ENCODE measurements at places on chromosomes 3 and 15.

GRCh38 chr3:127639173-127640041, 10.4 kb downstream of the PODXL2 start:
- no peak for DNase-seq

DNA sequence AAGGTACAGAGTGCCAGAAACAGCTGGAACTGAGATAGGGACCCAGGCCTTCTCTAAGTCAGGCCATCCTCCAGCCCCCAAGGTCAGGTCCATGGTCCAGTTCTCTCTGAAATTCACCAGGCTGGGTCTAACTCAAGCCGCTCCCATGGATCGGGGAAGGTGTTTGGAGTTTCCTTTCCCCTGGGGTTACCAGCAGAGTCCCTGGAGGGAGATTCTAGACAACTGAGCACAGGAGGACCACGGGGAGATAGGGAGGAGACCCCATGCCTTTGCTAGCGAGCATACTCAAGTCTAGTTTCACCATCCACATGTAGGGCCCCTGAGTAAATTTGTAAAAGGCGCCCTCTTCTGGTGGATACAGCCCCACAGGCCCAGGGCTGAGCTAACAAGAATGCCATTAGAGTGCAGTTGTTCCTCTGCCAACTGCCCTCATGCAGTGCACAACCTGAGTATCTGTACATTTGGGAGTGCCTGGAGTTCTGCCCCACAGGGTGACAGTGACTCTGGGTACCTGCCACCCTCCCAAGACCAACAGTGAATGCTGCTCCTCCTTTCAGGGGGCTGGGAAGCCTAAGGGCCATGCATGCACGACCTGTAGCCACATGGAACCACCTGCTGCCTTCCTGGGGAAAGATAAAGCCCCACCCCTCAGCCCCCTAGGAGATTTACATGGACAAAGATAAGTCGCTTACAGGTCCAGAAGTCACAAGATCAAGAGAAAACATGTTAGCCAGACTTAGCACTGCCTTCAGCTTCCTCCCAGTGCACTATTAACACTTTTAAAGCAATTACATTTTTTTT, 89.0 kb downstream of the IQSEC1 start:
- peak; percentile 33 for DNase-seq

GRCh38 chr3:112744825-112745566, 101.7 kb downstream of the CD200R1L start:
- no peak for DNase-seq

DNA sequence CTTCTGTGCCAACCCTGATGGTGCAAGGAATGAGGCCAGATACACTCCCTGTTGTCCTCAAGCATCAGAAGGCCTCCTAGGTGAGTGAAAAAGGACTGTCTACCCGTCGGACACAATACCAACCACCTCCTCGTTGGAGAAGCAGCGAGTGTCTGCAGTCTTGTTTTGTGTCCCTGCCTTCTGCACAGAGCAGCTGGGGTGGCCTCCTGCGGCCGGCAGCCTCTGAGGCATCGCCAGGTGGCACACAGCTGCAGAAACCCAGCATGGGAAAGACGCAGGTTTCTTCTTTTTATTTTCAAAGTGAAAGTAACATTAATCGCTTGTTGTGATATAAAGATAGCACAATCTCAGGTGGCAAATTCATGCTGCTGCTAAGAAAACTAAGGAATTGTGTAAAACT, 509.9 kb downstream of the OCA2 start:
- DNase-seq, result no peak

DNA sequence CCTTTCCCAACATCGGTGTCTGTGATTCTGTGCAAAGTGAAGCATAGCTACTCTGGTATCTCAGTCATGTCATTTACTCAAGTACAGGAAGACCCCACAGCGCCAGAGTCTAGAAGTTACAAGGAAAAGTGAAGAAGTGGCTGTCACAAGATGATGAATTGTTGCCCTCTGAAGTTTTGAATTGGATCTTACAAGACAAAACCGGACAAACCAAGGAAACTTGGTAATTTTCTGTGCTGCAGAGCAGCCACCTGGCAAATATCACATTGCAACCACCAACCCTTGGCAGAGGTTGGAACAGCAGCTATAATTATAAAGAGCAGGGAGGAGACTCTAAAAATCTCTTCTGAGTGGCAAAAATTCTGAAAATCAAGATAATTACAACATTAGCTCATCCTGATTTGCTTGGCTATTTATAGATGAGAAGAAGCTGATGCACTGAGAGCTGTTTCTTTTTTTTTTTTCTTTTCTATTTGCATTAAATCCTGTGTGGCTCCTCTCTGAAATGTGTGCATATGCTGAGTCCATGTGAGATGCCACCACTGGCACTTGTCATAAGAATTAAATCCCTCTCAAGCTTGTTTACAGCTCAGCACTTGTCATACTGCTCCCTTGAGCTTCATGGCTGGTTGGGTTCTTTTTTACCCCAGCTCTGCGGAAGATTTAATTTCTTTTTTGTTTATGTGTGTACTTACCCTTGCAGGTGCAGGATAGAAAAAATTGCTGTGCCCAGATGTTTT, 68.0 kb upstream of the MNS1 start:
- no peak for DNase-seq

- no peak for DNase-seq
Measured at GRCh38 chr3:126452213-126452612, 23.5 kb downstream of the ZXDC start.

DNA sequence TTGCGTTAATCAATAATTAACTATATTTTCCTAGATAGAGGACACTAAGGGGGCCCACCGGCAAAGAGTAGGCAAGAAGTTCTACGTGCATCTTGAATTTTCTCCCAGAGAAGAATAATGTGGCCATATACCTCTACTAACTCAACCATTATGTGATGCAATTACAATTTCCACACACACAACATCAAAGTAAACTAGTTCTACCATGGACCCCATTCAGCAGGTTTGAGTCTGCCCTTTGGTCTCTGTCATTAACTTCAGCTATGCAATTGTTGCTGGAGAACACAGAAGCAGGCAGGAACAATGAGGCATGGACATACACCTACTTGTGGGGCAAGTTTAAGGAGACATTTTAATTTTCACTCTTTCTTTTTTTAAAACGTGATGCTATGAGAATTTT, 705.9 kb downstream of the PDCD6IP start:
- DNase-seq, result no peak

DNA sequence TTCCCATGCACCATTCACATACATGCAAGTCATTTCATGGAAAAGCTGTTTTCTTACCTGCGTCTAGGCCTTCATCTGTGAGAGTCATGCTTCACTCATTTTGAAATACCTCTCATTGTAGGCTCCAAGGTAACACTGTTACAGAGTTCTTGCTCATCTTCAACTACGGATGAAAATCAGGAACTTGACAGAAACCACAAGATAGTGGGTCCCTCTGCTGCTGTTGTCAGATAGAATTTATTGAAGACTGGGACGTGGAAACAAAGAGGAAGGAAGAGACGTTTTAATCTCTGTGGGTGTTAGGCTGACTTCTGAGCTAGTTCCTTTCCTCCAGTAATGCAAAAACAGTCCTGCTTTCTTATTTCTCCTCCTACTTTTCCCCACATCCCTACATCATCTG, at the start of gene P2RY14:
Gene P2RY14, minus strand, starts transcription at position 313 of the 400 bp plus-strand sequence. CDS start 64,226 bp downstream, outside the sequence.
- no peak for DNase-seq

DNA sequence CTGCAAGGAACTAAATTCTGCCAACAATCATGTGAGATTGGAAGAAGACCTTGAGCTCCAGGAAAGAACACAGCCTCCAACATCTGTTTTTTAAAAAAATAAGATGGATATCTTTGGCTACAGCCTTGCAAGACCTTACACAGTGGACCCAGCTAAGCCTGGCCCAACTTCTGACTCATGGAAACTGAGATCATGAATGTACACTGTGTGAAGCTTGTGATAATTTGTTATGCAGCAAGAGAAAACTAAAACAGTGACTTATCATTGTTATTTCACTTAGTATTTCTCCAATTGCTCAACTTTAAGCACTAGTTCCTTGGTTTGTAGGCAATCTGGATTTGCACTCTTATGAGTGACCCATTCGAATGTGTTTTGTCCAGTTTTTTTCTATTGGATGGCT, 29.3 kb downstream of the SHQ1 start:
- no peak for DNase-seq

DNA sequence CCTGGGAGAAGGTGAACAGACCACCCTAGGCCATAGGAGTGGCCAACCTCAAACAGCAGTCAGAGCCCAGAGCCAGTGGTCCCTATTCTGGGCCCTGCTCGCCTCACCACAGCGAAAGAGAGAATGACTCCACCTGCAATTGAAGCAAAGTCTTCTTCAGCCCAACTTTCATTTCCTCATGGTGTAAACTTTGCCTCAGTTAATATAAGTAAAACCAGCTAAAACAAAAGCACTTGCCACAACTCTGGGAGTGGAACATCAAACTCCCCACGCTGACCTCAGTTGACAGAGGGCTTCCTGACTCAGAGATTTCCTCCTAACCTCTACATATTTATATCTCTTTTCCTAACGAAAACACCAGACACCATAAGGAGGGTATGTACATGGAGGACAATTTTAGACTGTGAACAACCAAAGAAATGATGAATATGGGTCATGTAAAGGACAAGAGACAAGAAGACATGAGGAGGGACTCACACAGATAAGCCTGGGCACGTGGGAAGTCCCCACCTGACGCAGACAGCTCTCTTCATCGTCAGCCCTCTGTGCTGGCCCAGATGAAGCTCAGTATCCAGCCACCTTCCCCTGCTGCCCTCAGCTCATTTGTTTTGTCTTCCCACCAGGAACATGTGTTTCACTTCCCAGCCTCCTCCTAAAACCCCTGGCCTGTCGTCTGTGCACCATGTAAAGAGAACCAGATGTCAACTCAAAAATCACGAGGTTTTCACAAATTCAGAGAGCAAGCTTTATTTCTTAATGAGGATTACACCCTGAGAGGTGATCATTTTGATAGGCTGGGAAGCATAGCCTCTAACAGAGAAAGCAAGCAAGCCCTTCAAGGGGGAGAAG, 140.9 kb downstream of the KCNMB2 start:
- no peak for DNase-seq

DNA sequence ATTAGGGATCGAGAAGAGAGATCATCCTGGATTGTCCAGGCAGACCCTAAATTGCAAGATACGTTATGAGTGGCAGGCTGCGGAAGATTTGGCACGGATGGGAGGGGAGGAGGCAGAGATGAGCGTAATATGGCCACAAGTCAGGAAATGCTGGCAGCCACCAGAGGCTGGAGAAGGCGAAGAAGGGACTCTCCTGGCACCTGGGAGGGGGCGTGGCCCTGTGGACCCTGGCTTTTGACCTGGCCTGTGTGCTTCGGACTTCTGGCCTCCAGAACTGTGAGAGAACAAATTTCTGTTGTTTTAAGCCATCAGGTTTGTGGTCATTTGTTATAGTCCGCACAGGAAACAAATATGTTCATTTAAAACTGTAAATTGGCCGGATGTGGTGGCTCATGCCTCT, 31.9 kb upstream of the IGF1R start:
- DNase-seq, result no peak

DNA sequence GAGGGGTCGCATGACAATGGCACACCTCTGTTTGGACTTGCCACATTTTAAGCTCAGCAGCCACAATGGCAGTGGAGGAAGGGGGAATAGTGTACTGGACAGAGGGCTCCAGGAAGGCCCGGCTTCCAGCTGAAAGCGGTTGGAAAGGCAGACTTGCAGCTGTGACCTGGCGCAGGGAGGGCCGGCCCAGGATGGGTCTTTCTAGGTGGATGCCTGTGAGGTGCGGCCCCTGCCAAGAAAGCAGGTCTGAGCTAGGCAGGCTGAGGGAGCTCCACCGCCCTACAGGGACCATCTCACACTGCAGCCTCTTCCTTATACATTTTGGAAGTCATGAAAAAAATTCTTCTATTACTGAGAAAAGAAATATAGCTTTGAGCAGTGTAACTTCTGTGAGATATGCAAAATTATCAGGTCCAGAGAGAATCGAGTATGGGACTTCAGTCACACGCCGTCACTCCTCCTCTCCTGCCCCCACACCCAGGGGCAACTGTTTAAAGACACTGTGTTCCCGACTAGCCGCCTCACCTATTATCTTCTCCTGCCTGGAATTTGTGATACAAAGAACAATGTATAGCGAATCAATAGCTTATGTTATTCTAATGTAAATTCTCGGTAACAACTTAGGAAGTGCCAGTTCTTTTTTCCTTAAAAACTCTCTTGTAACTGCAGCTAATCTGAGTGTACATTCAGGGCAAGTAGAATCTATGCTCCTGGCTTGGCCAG, 331.0 kb downstream of the OCA2 start:
- no peak for DNase-seq

GRCh38 chr15:44811337-44811736, 75.0 kb downstream of the TRIM69 start:
- no peak for DNase-seq

DNA sequence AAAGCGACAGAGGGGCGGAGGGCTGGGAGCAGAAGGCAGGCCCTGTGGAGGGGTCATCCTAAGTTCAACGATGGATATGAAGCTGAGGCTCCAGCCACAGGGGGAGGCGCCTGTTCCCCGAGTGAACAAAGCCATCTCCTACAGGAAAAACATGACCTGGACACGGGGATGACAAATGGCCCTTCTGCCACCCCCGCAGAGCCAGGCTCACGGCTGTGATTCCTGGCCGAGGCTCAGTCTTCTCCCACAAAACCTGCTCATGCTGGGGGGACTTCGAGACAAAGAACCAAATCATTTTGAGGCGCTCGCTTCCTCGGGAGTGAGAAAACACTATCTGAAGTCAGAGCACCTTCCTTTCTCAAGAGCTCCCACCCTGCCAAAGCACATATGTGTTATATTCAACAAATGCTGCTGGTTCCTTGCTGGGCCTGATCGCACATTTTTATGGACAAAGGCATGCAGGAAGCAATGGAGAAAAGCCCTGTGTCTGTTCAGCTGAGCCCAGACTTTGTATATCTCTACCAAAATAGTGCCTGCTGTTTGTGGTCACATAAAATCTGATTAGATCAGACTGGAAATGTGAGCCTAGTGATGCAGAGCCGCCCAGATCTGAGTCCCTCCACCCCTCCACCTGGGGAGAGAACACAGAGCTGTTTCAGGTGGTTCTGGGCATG, 5.6 kb downstream of the RBP1 start:
- no peak for DNase-seq

GRCh38 chr3:172125963-172126457, 86.6 kb downstream of the FNDC3B start:
- no peak for DNase-seq

Measured in activated T-cell treated with anti-CD3 and anti-CD28 coated beads for 1 hour (primary cell).